ENCODE measurements at places on chromosomes 4 and X. TPM values are rescaled to one million over a fixed set of nuclear protein-coding genes. Genes with fewer than 3 reads are reported as not detected.

The RAB9B gene
- total RNA-seq: 0.64 TPM

The PDHA1 gene
- 120 TPM for total RNA-seq

The RBMXL3 gene
- not detected for total RNA-seq

The TKTL1 gene
- 1.1 TPM for total RNA-seq

The SSX3 gene
- total RNA-seq: not detected

The MAOB gene
- not detected for total RNA-seq

The CDS1 gene
- 0.05 TPM for total RNA-seq

The CD38 gene
- total RNA-seq: 213 TPM

The TBC1D19 gene
- total RNA-seq: 4.1 TPM

The AFP gene
- not detected for total RNA-seq

The PAGE2B gene
- total RNA-seq: 0.63 TPM

The PWWP3B gene
- total RNA-seq: not detected

The GLOD5 gene
- total RNA-seq: not detected

The PABPC1L2A gene
- total RNA-seq: not detected

The SPANXB1 gene
- not detected for total RNA-seq

The CXCL6 gene
- total RNA-seq: not detected

The ZNF711 gene
- 0.54 TPM for total RNA-seq

The SOX3 gene
- not detected for total RNA-seq

The RIPPLY1 gene
- not detected for total RNA-seq

The CTAG1B gene
- not detected for total RNA-seq

The CT47C1 gene
- total RNA-seq: not detected

The ADGRL3 gene
- total RNA-seq: not detected

All from T-helper 1 cell treated with Interleukin-12 subunit alpha and Interleukin-12 subunit beta and Interleukin-4 antibody, amounts not matched to agents 30 ng/mL and 1 ng/mL, for 36 hours (primary cell).